ENCODE measurements at places on chromosomes 12 and 14.

DNA sequence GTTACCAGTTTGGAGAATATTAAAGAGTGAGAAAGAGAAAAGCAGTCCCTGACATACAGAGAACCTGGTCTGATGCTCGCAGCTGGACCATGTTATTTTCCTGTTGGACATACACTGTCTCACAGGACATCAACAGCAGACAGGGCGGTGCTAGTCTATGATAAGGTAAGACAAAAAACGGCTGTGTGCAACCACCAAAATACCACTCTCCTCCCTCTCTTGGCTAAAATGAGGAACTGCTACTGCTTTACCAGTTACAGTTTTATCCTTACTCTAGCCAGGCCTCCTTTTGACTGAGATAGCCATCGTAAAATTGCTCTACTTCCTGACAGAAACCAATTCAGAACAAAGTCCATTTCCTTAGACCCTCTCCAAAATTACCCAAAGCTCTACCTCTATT is 47.0 kb upstream of the ERGIC2 start:
- no peak for DNase-seq

- no peak for DNase-seq
These were observed 28.6 kb downstream of the DYRK2 start for GRCh38 chr12:67677166-67677565.

DNA sequence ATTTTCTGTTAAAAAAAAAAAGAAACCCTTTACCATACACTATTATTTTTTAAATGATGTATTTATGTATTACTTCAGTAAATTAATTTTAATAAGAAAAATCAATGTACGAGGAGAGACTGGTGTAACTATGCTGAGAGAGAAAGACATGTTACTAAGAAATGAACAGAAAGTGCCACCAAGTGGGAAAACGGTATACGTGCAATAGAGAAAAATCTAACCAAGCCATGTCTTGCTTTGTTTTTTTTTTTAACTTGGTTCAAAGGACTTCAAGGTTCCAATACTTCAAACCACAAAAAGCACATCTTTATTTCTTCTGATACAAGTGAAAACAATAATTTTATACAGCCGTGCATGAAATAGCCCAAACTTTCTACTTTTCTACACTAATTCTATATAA is 22.9 kb downstream of the NDUFA12 start:
- DNase-seq: no peak

DNA sequence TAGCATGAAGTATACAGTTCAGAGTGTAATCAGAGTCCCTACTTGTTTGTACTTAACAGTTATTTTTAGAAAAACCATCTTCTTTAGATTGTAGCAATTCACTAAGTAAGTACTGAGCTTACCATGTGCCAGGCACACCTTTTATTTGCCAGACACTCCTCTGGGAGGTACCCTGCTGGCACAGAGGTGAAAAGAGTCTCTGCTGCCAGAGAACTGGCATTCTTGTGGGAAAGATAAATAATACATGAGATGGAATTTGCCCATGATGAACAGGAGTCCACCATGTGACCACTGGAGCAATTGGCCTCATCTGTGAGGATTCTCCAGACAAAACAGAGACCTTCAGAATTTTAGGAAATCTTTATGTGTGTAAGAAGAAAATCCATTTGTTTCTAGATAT is 199.3 kb upstream of the SLC16A7 start:
- DNase-seq: no peak

- no peak for DNase-seq
These were observed 124.4 kb downstream of the MED13L start for GRCh38 chr12:116153113-116153512.

DNA sequence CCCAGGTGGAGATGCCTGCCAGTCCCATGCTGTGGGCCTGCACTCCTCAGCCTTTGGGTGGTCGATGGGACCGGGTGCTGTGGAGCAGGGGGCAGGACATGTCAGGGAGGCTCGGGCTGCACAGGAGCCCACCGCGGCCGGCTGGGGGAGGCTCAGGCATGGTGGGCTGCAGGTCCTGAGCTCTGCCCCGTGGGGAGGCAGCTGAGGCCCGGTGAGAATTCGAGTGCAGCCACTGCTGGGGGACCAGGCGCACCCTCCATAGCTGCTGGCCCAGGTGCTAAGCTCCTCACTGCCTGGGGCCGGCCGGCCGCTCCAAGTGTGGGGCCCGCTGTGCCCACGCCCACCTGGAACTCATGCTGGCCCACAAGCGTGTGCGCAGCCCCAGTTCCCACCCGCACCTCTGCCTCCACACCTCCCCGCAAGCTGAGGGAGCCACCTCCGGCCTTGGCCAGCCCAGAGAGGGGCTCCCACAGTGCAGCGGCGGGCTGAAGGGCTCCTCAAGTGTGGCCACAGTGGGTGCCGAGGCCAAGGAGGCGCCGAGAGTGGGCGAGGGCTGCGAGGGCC is 49.6 kb downstream of the DACT1 start:
- DNase-seq: no peak

DNA sequence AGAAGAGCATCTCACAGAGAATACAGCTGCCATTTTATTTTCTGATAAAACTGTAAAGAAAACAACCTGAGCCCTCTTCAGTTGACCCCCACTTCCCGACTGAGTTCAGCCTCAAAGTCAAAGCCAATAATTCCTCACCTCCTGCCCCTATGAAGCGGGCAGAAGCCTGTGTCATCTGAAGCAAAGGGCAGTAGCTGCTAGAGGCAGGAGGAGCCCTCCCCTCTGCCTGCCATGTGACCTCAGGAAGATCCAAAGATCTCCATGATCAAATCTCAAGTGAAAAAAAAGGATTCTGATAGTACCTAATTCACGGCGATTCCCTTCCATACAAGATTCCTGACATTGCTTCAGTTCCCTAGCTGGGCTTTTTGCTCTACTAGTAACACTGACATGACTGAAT is 223.1 kb upstream of the CAND1 start:
- DNase-seq: no peak

- no peak for DNase-seq
These were observed 151.6 kb upstream of the OR4E1 start for GRCh38 chr14:21825149-21825743.

GRCh38 chr14:55097881-55098560 is 31.0 kb upstream of the LGALS3 start:
- DNase-seq: no peak

DNA sequence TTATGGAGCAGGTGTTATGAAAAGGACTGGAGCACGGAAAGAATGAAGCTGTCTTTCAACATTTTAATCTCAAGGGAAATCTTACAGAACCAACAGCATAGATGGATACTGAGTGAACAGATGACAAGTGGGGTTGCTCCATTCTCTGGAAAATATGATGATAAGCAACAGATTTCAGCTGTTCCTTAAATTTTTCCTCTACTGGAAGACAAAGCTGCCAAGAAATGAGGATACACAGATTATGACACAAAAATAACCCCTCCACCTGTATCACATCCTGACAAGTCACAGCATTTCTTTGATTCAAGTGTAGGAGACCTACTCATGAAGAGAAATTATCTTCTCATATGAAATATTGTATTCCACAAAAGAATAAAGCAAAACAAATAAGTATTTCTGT is 13.0 kb upstream of the TMTC2 start:
- no peak for DNase-seq

- no peak for DNase-seq
These were observed 219.9 kb downstream of the PPM1H start for GRCh38 chr12:62714774-62715721.

GRCh38 chr12:67038486-67038885 is 230.7 kb upstream of the CAND1 start:
- no peak for DNase-seq

DNA sequence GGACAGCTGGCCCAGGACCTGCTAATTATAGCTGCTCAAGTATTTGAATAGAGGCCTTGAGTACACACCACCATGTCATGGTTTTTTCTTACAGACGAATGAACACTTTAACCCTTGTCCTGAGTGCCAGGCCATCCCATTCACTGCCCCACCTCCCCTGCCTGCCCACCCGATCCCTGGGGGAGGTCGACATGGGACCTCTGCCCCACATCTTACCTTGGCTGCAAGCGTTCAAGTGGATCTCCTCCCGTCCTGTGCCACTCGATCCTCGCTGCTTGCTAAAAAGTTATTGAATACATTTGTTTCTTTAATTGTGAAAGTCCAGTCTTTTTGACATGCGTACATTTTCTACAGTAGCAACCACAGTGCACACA is 10.3 kb downstream of the RTL1 start:
- no peak for DNase-seq

DNA sequence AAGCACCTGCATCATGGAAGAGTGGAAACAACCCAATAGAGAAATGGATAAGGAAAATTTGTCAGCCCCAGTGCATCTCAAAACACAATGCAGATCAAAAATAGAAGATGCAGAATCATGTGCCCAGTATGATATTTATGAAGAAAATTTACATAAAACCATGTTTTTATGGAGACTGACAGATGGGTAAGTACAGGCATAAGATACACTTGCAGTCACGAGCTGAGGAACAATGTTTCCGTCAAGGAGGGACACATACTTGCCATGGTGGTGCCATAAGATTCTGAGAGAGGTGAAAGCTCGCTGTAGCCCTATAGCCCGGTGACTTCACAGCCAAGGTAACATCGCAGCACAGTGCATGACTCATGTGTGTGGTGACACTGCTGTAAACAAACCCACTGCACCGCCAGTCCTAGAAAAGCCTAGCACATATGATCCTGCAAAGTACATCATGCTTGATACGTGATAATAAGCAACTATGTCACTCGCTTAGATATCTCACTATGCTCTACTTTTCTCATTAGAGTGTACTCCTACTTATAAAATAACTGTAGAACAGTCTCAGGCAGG is 112.6 kb downstream of the RIMBP2 start:
- no peak for DNase-seq

- DNase-seq: no peak
These were observed 8.9 kb downstream of the ARL6IP4 start for GRCh38 chr12:122989225-122989839.

GRCh38 chr12:116346741-116347140 is 69.2 kb upstream of the MED13L start:
- DNase-seq: no peak

DNA sequence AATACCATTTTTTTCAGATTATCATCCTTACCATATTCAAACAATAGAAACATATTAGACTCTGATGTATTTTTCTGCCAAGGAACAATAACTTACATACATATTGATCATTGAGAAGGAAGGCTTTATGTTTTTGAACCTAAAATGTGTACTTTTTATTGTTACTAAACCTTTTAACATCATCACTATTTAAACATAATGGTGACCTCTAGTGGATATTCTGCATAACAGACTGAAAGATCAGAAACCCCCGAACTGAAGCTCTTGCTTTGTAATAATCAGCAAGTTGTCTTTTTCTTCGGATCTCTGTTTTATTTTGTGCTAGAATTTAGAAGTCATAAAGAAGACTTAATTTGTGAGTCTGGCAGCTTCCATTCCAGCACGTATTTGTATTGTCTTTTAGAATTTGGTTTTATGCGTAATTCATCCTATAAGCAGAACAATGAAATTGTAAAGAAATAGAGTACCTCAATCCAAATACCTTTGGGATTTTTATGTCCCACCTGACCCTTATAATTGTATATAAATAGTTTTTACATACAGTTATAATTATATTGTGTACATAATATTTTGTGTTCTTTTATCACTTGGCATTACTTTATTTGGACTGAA is 125.9 kb upstream of the ATF1 start:
- DNase-seq: no peak

DNA sequence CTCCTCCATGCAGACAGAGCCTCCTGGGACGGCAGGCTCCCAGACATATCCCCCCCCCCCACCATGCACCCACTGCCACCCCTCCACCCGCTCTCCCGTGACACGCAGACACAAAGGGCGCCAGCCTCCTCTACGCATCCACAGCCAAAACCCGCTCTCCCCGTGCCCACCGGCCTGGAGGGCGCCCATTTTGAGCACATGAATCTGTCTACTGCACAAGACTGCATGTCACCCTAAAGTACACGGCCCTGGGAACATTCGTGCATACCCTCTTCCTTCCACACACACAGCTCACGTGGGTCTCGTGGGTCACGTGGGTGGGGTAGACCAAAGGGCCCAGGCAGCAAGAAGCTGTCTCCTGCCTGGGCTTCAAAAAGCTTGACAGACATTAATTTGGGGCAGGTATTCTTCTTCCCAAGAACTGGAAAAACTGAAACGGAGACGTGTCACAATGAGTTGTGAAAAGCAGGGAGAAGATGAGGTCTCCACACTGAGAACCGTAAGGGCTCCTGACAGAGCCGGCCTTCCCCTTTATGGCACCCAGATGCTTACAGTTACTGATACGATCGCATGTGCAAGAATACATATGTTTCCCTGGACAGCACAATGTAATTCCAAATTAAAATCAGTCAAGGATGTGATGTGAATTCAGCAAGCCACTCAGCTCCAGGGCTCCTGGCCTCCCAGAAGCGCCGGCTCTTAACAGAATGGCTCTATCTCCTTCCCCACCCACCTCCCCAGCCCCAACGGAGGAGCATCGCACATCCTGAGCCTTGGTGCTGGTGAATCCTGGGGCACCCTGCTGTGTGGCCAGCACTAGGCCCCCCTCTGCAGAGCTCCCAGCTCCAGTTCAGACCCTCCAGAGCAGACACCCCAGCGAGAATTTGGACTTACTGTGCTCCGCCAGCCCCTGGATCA is 1.9 kb downstream of the TGFB3 start:
- DNase-seq: no peak

DNA sequence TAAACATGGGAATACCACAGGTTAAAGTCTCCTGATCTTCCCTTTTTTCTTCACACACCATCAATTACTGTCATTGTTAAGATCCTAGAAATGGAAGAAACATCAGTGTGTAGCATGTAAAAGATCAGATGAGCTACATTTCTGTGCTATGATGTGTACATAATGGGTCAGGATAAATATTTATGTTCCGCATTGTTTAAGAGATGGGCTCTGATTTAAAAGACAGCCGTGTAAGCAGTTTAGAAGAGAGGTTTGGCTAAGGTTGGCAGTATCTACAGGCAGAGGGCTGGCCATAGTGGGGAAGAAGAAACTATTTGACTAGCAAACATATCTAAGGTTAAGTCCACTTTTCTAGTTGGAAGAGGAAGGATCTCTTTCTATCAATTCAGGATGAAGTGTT is 49.4 kb downstream of the LRRC9 start:
- no peak for DNase-seq

DNA sequence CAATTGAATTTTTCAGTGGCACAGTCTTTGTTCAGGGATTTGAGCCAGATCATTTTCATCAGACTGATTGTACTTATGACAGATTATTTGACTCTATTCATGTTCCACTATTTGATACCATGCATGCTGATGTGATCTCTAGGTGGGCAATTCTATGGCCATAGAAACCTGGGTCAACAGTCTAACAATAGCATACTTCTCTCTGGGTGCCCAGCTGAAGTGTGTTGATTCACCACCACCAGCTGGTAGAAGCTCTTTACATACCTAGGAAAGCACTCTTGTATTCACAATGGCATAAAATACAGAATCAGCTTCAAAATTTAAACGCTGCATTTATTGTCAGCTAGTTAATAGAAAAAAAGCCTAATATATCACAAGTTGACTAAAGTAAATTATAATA is 90.2 kb upstream of the TMTC2 start:
- peak; percentile 81 for DNase-seq

Measured in NCI-H1417 treated with DMSO at 0.1 percent for 48 hours (cell line).